ENCODE measurements at places on chromosomes 16 and 17. TPM values are rescaled to one million over a fixed set of nuclear protein-coding genes. Genes with fewer than 3 reads are reported as not detected.

The CHRNE gene
- not detected for total RNA-seq

The KRTAP4-9 gene
- total RNA-seq, result not detected

The PRKCB gene
- total RNA-seq, result 18.7 TPM

The ZACN gene
- under 0.01 TPM for total RNA-seq

The ATP1B2 gene
- total RNA-seq, result under 0.01 TPM

The TMEM114 gene
- not detected for total RNA-seq

The MPG gene
- total RNA-seq, result 121 TPM

Measured in melanocyte of skin (primary cell).